ENCODE measurements at places on chromosomes 11 and 22.

DNA sequence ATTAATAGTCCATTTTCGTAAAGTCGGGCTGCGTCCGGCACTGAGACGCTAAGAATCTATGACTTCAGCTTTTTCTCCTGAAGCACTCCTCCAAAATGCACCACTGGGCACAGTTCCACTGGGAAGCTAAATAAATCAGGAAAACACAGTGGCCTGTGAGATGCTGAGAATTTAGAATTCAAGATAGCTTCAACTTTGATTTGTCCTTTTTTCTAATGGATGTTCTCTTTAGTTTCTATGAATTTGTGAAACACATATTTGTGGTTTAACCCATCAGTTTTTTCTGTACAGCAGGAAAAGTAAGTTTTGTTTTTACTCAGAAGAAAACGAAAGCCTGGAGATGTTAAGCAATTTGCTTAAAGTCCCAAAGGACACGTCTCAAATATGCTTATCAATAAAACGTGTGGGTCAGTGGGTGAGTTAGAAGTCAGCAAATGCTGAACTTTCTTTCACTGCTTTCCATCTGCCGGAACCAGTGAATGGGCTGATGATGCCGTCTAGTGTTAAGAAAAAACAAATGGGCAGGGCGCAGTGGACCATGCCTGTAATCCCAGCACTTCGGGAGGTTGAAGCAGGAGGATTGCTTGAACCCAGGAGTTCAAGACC is 40.7 kb upstream of the CLMP start:
- peak; percentile 94 for DNase-seq

- no peak for DNase-seq
These were observed 39.4 kb downstream of the TRMU start for GRCh38 chr22:46374663-46375474.

- DNase-seq: no peak
These were observed 11.0 kb downstream of the TNKS1BP1 start for GRCh38 chr11:57313788-57314135.

GRCh38 chr22:19980766-19981165 is 35.9 kb downstream of the ARVCF start:
- DNase-seq: no peak

GRCh38 chr22:45420539-45420938 is 7.0 kb downstream of the RIBC2 start:
- no peak for DNase-seq

DNA sequence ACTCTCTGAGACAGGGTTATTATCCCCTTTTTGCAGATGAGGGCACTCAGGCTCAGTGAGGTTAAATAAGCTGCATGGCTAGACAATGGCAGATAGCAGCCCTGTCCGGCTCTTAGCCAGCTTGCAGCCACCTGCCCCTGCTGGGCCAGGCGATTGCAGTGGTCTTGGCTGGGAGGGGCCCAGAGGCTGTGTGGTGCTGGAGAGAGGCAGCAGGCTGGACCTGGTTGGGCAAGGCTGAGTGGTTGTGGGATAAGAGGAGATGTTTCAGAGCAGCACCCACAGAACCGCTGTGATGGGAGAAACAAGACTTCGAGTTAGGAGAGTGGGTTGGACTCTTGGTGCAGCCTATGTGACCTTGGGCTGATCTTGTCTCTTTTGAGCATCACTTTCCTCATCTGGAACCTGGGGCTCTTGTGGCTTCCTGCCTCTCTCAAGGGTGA is 25.5 kb downstream of the PTPRJ start:
- DNase-seq: no peak

DNA sequence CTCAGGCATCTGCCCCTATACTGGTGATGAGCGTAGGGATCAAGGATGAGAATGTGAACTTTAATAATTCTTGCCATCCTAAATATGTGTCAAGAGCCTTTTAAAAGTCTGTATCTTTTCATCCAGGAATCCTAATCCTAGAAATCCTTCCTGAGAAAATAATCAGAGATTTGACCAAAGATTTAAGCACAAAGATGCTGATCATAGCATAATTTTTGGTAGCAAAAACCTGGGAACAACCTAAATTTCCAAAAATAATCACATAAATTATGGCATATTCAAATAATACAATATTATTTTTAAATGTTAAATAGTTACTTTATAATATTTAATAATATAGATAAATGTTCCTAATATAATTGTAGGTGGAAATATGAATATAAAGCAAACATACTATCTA is 76.1 kb downstream of the SERGEF start:
- DNase-seq: no peak

- no peak for DNase-seq
These were observed 101.4 kb downstream of the ZBTB16 start for GRCh38 chr11:114160894-114161293.

DNA sequence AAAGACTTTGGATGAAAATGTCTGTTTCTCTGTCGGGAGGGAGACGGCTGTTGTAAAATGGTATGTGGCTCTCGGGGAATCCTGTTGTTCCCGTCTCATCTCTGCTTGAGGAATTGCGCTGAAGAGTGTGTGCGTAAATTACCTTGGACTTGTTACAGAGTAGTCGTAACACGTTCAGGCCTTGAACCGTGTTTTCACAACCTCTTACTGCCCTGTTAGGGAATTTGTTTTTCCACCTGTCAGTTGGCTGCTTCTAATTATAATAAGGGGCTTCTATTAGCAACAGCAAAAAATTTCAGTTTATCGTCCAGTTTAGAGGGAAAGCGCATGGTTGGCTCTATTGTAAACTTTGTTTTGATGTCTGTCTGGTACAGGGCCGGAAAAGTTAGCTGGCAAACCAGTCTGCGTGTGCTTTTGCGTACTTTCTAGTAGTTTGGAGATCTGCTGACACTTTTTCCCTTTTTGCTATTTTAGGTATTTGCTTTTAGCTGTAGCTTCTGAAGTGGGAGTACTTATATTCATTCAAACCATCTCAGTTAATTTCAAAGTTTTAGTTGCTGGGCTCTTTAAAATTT is 1.5 kb downstream of the HIPK3 start:
- DNase-seq: no peak

DNA sequence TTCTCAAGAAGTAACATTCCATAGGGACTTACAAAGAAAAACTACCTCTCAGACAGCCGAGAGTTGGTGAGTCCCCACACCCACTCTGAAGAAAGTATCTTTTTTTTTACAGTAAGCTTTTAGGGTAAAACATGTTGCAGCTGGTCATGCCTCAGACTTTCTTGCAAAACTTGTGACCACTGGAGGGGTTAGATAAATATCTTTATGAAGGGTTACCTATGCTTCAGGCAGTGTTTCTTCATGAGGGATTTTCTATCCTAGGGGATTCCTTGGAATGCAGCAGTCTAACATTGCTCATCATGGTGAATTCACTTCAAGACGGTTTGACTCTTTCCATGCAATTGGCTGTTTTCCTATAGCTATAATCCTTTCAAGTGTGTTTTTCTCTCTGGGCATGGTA is 20.8 kb upstream of the SNX19 start:
- DNase-seq: no peak

GRCh38 chr11:14179116-14179820 is 179.7 kb downstream of the RRAS2 start:
- peak; percentile 63 for DNase-seq

GRCh38 chr11:12693479-12694182 is 19.4 kb downstream of the TEAD1 start:
- peak; percentile 98 for DNase-seq

GRCh38 chr11:99351624-99352023 is 330.9 kb downstream of the CNTN5 start:
- no peak for DNase-seq

DNA sequence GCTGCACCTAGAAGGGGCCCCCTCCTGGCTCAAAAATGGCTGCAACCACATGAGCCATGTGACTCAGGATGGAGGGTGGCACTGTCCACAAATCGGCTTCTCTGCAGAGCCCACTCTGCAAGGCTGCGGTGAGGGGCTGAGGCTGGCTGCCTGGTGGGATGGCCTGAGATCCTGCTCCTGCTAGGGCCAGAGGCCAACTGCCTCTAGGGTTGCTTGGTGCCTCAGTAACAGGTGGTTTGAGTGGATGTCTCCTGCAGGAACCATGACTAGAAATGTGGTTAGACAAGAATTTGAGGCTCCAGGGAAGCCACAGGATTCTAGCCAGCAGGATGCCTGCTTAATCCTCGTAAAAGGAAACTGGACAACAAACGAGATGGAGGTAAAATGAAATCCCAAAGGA is 17.1 kb downstream of the PATZ1 start:
- peak; percentile 59 for DNase-seq

GRCh38 chr11:32034149-32034548 is 56.7 kb upstream of the RCN1 start:
- DNase-seq: peak; percentile 77

DNA sequence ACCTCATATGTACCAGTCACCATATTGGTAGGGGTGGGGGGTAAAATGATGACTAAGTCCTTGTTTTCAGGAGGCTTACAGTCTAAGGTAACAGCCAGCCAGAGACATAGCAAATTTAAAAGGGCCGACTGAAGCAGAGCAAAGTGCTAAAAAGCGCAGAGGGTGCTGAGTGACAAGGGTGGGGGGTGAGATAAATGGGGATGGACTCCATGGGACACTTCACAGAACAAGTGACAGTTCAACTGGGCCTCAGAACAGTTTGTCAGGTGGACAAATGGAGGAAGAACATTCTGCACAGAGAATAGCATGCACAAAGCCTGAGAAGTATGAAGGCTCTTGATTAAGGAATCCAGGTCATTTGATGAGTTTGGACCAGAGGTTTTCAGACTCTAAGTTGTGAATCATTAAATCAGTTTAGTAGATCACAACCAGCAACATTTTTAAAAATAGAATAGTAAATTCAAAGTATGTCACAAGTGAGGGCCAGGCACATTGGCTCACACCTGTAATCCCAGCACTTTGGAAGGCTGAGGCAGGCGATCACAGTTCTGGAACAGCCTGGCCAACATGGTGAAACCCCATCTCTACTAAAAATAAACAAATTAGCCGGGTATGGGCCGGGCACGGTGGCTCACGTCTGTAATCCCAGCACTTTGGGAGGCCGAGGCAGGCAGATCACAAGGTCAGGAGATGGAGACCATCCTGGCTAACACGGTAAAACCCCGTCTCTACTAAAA is 14.0 kb downstream of the BBS1 start:
- no peak for DNase-seq

GRCh38 chr11:45930031-45930794 is 7.8 kb downstream of the LARGE2 start:
- no peak for DNase-seq

DNA sequence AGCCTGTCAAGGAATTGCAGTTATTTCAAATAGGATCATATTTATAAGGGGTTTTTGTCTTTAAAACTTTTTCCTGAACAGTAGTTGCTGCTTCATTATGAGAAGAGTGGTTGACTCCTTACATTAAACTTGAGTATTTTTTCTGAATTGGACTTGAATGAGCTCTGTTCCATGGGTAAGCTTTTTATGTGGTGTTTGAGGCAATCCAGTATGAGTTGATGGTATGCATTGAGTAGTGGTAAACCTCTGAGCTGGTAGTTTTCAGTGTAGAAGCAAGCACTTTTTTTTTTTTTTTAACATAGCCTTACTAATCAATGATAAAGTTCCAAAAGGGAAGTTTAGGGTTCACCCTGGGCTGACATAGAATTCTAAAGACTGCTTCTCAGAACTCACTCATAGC is 3.4 kb downstream of the KMT2A start:
- no peak for DNase-seq

DNA sequence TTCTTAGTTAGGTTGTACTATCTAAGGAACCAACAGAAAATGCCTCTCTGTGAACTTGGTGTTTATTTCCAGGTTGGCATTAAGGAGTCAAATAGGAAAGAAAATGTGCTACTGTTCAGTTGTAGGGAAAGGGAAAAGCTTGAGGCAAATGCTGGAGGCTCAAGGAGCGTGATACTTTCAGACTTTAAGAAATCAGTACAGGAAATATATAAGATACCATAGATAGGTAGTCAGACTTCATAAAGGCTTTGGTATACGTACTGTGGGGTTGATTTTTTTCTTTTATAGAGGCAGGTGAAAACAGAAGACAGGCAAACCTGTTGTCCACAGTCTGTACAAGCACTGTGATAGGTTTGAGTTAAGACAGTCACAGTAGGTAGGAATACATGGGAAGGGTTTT is 30.8 kb downstream of the EP300 start:
- peak; percentile 8 for DNase-seq

DNA sequence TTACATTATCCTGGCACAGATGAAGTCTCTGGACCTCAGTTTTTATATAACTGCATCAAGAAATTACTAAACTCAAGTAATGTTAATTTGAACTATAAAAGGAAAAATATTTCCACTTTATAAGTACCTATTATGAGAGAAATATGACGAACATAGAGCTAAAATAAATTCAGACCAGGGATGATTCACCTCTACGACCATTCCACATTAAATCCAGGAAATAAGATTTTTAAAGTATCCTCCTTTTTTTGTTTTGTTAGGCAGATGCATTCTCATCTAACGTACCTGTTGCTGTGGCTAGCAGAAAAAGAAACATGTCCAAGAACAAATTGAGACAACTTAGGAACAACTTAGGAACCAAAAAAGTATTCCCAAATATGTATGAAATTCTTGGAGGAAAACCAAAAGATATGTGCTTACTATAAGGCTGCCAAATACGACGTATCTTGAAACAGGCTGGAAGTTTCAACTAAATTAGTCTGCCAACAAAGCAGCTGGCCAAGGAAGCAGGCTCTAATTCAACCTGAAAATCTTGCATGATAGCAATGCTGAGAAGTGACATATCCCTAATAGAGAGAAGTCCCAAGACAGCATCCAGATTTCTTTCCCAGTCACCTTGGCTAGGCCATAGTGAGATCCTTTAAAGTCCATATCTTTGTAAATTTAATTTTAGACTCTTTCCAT is 15.7 kb downstream of the SPTY2D1 start:
- peak; percentile 61 for DNase-seq

GRCh38 chr11:66492161-66492865 is 12.1 kb downstream of the DPP3 start:
- no peak for DNase-seq

DNA sequence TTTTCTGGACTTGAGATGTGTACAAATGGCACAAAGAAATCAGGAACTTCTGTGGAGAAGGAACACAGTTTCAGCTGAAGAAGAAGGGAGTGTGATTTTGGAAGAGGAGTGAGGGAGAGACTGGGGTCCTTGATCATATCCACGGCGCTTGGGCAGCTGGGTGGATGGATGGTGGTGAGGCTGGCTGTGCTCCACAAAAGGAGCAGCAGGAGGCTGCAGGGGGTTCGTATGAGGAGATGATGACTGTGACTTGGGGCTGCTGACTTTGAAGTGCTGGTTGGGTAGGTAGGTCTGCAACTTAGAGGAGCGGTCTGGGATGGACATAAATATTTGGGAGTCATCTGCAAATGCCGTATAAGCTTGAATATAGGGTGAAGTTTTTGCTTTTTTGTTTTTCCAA is 1.3 kb upstream of the DCHS1 start:
- no peak for DNase-seq

- DNase-seq: no peak
These were observed 29.9 kb downstream of the ANKRD42 start for GRCh38 chr11:83223457-83223856.

- DNase-seq: peak; percentile 96
These were observed 90.1 kb downstream of the KIF18A start for GRCh38 chr11:28017816-28018215.

GRCh38 chr22:23138584-23139435 is 3.0 kb downstream of the RSPH14 start:
- no peak for DNase-seq

- no peak for DNase-seq
These were observed 14.7 kb upstream of the TREH start for GRCh38 chr11:118694185-118694584.

GRCh38 chr11:72069200-72069599 is 11.1 kb downstream of the NUMA1 start:
- DNase-seq: peak; percentile 76

All from fibroblast of villous mesenchyme (primary cell).